Stimulated activated CD8-positive, alpha-beta memory T cell treated with anti-CD3 and anti-CD28 coated beads, Interleukin-4, amount 100 ng/mL, for 4 hours (primary cell): ENCODE measurements at places on chromosomes 11 and 22.
A peak's percentile ranks its signal among the peaks of the same experiment; 100 is the strongest.

GRCh38 chr11:94224078-94224477 lies 80.3 kb upstream of the IZUMO1R start:
- DNase-seq = no peak

DNA sequence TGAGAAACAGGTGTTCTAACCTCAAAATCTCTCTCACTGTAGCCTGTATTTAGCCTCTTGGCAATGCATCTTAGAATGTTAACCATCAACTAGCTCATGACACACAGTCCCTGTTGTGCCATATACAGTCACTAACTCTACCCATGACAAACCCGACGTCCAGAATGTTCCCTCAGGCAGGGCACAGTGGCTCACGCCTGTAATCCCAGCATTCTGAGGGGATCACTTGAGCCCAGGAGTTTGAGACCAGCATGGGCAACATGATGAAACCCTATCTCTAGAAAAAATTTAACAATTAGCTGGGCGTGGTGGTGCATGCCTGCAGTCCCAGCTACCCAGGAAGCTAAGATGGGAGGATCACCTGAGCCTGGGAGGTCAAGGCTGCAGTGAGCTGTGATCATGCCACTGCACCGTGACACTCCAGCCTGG lies 18.2 kb upstream of the CCDC34 start:
- DNase-seq = no peak

DNA sequence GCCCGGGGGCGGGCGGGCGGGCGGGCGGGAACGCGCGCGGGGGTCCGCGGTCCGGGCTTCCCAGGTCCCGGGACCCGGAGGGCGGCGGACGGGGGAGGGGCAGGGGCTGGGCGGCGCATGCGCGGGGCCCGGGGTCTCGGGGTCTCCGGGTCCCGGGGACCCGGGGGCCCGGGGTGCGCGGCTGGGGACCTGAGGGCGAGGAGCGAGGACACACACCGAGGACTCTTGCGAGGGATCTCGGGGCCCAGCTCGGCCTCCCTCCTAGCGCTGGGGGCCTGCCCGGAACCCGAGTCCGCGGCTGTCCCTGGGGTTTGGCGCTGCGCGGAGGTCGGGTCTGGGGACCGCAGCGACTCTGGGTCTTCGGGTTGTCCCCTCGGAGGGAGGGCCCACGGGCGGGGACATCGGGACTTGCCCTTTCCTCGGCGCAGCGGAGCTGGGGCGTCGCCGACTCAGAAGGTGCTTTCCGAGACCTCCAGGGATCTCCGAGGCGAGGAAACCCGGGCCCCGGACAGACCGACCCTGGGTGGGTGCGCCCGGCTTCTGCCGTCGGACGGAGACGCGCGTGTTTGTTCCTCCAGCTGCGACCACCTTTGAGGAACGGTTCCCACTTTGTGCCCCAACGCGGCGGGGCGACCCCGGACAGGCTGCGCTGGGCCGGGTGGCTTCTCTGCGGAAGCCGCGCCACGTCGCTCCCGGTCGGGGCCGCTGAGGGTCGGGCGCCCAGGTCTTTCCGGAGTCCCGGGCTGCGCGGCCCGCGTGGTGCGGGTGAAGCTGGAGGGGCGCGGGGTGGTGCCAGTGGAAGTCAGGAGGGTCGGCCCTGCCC lies 540 bp downstream of the PPARA start:
- DNase-seq = peak; percentile 40

DNA sequence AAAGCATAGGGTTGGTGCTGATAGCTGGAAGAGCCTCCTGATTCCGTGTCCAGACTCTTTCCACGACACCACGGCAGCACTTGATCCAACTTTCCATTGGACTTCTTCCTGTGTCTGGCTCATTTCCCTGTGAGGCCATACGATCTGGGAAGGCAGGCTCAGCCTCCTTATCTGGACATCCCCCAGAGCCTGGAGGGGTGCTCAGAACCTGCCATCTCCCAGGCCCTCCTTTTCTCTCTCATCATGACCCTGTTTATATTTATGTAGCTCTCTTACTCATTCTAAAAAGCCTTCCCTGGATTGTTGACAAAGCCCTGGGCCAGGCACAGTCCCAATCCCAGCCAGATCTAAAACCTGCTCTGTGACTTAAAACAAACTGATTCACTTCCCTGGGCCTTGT lies 7.8 kb upstream of the BCL9L start:
- DNase-seq = no peak

DNA sequence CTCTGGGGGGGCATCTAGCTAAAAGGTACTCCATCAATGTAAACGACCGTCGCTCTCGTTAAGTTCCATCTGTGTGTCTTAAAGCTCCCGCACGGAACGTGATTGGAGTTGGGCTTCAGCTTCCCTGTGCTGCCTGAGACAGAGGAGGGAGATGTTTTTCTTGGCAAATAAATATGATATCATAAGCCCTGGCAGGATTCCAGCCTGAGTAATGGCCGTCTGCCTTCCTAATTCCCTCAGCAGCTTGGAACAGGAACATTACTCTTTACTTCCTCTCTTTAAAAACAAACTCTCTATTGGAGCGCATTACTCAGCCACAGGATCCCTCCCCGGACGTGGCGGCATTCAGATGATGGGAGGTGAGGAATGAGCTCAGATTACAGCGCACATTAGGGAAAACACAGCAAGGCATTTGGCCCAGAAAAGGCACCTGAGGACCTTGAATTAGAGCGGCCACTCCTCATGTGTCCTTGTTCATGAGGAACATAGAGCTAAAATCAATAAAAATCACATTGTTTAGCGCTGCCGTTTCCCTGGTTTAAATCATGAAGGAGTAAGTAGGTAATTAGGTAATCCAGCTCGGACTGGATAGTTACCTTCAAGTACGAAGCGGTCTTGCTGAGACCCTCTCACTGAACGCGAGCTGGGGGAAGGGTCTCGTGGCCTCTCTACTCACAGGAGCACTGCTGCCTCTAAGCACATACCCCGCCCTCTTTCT lies 230.4 kb downstream of the ST3GAL4 start:
- DNase-seq = no peak

DNA sequence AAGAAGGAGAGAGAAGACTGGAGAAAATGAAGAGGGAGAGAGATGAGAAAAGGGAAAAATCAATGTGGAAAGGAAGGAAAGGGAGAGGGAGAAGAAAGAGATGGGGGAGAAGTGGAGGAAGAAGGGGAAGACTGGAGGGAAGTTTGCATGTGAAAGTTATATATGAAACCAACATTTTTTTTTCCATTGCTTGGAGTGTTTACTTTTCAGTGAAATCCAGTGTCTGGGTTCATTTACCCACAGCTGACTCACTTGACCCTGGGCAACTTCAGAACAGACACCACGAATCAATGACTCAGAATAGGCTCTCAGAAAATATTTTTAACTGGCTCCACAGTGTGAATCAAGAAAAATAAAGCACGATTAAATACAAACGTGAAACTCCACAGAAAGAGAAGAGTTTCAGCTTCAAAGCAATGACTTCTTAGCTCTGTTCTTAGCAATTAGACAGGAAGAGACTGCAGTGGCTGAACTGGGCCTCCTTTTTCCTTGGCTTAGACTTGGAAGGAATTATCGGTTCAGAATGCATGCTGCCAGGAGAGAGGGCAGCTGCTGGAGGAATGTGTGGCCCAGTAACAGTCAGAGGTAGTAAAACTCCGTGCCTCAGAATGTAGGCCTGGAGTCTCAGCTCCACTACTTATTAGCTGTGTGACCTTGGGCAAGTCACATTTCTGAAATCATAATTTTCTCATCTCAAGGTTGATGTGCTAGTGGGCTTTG lies 237.5 kb downstream of the MIAT start:
- DNase-seq = no peak

GRCh38 chr11:124518989-124519451 lies 24.4 kb downstream of the OR8B12 start:
- DNase-seq = no peak

- DNase-seq = no peak
Measured at GRCh38 chr11:46743693-46744339, 24.8 kb downstream of the F2 start.

GRCh38 chr11:107014871-107015270 lies 3.4 kb downstream of the GUCY1A2 start:
- DNase-seq = no peak

DNA sequence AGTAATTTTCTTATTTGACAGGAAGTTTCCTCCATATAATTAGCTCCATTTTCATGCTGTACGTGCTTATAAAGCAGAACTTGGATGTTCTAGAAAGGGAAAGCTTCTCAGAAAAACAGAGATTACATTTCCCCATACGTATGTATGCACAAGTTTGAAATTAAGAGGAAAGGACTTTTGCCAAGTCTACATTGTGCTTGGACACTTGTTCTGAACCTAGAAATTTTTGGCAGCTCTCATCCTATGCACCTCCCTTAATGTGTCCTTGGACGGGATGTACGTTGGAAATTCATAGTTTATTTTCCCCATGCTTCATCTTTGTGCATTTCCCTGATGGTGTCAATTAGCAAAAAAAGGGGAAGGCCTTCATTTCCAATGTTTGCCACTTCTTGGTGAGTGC lies 322.7 kb downstream of the BLID start:
- DNase-seq = no peak

- no peak for DNase-seq
Measured at GRCh38 chr22:35400501-35400790, 506 bp downstream of the MCM5 start.

- no peak for DNase-seq
Measured at GRCh38 chr11:20634044-20634443, 34.6 kb downstream of the SLC6A5 start.

DNA sequence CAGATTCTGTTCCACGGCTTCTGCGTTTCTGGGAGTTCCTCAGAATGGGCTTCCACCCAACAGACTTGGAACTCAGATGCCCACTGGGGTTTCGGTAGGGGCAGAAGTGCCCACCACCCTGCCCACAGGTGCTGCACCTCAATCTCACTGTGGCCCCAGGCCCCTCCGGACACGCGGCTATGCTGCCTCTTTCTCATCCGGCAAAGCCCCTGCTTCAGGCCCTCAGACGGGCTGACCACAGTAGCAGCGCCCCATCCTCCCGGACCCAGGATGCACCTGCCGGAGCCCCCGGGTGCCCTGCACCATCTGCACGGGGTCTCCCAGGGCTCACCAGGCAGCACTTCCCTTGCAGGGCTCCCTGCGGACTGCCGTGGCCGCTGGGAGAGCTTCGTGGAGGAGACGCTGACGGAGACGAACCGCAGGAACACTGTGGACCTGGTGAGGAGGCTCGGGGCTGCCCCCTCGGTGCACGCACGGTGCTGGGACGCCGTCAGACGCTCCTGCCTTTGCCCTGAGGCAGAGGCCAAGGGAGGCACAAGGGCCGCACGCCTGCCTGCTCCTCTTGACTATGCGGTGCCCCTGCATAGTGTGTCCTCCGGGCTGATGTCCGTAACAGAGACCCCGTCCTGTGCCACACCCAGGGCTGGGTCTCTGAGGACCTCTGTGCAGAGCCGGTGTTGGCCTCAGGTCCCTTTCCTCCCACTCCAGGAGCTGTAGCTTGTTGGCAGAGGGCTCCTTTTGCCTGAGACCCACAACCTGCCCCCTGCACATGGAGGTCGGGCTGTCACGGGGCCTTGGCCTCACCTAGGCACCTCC lies 38.6 kb downstream of the SBF1 start:
- DNase-seq = no peak

GRCh38 chr11:110479108-110480101 lies 49.7 kb downstream of the FDX1 start:
- no peak for DNase-seq

GRCh38 chr11:115340874-115341273 lies 163.3 kb downstream of the CADM1 start:
- DNase-seq = no peak

DNA sequence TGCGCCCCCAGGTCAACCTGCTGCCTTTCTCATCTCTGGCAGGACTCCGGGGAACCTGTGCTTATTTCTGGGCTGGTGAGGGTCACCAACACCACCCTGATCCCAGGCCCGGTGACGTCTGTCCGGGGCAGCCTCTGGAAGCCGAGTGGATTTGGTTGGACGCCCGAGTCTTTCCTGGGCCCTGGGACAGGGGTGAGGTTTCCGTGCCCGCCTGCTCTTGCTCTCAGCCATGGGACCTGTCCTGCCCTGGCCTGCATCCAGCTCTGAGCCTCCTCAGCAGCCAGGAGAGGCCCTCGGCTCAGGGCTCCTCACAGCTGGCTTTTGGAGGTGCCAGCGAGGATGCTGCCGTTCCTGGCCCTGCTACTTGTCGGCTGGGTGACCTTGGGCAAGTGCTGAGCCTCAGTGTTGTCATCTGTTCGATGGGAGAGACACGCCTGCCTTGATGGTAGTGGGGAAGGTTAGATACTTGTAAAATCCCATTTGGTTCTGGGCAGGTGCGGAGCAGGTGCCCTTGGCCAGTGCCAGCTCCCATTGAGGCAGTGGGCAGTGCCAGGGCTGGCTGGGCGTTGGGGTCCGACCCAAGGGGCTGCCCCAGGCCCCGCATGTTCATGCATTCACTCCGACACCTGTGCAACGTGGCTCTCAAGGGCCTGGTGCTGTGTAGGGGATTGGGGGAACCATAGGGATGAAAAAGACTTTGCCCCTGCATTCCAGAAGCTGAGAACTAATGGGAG lies 58.9 kb upstream of the THY1 start:
- DNase-seq = no peak

DNA sequence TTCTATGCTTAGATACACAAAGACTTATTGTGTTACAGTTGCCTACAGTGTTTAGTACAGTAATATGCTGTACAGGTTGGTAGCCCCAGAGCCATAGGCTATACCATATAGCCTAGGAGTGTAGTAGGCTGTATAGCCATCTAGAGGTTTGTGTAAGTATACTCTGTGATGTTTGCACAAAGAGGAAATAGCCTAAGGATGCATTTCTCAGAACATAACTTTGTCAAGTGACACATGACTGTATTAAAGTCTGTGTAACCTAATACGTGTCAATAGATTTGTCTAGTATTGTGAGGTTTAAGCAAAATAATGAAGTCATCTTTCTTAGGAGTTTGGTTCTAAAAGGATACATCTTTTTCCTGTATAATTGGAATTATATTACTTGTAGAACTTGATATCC lies 5.5 kb downstream of the ZC3H12C start:
- no peak for DNase-seq

DNA sequence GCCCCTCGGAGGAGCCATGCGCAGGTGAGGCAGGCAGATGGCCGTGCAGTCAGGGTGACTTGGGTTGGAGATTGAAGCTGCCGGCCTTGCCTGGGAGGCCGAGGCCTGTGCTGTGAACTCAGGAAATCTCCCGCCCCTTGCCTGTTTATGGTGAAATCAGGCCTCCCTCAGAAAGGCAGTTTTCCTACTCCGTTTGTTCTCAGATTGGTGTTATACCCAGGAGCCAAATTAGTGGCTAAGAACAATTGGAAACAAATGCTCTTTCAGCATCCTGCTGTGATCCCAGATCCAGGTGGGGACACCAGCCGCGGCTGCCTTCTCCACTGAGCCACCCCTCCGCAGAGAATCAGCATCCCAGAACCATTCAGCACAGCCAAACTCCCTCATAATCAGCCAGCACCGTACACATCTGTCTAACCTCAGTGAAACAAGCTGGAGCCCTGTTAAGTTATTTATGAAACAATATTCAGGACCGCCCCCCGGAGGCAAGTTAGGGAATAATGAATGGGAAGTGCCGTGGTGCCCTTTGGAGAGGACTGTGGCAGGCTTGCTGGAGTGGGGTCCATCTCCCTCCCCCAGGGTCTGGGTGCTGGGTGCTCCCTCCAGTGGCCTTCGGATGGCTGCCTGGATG lies 60.0 kb downstream of the PKNOX2 start:
- DNase-seq = no peak
